ENCODE measurements at places on chromosomes 4 and X.

- no peak for DNase-seq
These were observed 73.7 kb downstream of the ELOVL6 start for GRCh38 chr4:110124711-110125110.

GRCh38 chr4:150581641-150582051 is 305 bp upstream of the MAB21L2 start:
- DNase-seq: peak; percentile 56

DNA sequence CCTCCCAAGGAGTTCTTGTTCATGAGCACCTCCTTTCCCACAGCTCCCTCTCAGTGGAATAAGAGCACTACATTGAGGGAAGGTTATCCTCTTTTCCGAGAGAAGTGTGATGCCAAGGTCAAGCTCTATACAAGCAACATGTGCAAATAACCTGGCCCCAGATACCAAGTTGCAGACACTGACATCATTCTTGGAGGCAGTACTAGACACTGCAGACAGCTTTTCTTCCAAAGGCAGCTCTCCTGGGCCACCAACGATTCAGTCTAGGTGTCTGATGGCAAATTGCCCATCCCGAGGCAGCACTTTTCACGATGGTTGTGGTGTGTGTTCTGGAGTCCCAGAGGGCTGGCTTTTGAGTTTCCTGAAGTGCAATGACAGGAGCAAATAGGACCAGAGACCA is 384.9 kb downstream of the TLL1 start:
- no peak for DNase-seq

- peak; percentile 33 for DNase-seq
These were observed 929 bp downstream of the ZBTB33 start for GRCh38 chrX:120251471-120252011.

DNA sequence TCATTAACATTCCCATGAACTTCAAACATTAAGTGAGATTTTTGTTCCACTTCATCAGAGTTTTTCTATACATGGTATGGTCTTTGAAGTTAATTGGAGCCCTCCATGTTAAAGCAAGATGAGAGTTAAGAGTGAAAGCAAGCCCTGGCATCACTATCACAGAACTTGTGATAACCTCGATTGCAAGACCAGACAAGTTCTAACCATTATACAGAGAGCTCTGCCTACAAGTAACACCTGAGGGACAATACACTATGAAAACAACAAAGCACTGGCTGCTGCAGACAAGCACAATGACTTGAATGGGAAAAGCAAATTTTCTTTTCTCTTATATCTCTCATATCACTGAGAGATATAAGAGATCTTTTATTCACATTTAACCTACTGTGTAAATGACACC is 126.6 kb upstream of the GYPA start:
- DNase-seq: no peak

- peak; percentile 2 for DNase-seq
These were observed 295.3 kb downstream of the GRID2 start for GRCh38 chr4:92599044-92599443.

- DNase-seq: peak; percentile 91
These were observed 160.7 kb upstream of the NPY2R start for GRCh38 chr4:155047755-155048154.

DNA sequence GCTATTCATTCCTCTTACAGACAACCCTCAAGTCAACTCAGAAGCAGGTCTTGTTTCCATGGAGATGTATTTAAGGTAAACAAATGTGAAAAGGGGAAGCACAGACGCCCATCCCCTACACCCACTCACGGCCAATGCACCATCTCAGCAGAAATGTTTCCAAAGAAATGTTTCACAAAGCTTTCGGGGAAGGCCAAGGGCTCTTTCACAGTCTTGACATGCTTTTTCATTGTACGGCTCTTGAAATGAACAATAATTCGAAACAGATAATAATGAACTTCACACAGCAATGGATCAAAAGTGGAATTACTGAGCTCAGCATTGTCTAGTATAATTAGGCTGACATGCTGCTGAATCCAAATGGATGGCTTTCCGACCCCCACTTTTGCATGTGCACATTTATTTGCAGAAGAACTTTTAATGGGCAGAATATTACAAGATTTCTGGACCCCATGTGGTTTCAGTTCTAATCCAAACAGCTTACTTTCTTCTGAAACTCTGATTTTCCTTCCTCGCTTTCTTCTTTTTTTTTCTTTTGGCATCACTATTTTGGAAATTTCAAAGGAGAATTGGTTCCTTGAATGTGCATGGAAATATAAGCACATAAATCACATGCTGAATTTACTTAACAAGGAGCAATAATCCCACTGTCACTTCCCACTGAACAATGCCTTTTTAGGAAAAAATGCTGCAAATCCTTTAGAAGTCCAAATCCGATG is 160.9 kb downstream of the SMIM20 start:
- DNase-seq: no peak

- no peak for DNase-seq
These were observed 160.1 kb upstream of the GYPA start for GRCh38 chr4:144300616-144301015.

DNA sequence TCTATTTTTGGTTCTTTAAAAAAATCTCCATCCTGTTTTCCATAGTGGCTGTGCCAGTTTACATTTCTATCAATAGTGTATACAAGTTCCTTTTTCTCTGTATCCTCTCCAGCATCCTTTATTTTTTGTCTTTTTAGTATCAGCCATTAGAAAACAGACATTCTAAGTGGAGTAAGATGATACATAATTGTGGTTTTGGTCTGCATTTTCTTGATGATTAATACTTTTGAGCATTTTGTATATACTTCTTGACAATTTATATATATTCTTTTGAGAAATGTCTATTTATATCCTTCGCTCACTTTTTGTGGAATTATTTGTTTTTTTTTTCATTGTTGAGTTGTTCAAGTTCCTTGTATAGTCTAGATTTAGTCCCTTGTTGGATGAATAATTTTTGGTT is 382.2 kb upstream of the SPOCK3 start:
- no peak for DNase-seq

- DNase-seq: no peak
These were observed 71.0 kb downstream of the AFF1 start for GRCh38 chr4:87005690-87006425.

DNA sequence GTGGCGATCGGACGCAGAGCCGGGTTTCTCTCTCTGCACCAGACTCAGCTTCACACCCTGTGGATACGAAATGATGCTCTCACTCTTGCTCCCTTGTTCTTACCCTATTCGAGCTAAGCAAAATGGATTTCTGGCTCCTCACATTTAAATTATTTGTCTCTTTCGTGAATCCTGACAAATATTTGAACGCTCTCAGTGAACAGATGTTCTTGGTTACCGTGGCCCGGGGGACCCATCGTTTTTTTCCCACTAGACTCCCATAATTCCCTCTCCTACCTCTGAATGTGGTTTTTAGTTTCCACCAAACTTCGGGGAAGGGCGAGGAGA is 630 bp downstream of the SMARCA5 start:
- no peak for DNase-seq

DNA sequence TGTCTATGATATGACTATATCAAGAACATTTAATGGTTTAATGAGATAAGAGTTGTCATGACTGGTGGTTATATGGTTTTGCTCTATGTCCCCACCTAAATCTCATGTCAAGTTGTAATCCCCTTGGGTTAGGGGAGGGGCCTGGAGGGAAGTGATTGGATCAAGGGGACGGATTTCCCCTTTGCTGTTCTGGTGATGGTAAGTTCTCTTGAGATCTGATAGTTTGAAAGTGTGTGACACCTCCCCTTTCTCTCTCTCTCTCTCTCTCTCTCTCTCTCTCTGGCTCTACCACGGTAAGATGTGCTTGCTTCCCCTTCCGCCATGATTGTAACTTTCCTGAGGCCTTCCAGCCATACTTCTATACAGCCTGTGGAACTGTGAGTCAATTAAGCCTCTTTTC is 803.4 kb downstream of the TRIML1 start:
- no peak for DNase-seq

DNA sequence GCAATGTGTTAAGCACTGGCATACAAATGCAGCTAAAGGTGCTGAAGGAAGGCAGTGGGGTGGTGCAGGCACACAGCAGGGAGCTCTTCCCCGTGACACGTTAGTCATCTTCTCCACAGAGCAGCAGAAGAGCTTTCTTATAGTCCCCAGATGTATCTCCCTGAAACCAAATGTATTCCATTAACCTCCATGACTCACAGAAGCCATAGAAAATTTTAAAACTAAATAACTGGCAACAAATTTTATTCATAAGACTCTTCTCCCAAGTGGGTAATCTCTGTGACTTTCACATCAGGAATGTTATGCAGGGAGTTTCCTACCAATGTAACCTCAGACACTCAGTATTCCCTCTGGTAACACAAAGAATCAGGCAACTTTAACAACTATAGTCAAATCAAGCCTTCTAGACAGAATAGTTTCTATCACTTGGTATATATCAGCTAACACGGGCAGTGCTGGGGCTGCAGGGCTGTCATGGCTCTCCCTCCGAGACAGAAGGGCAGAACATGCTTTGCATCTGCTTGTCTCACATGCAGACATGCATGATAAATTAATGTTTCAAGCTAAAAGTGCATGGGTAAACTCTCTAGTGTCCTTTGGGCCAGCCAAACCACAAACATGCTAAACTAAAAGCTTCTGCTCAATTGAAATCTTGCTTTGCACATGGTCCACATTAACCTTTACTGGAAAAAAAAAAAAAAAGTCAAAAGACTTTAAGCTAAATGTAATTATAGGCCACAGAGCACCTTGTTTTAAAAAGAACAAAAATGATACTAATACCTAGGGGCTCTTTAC is 28.2 kb downstream of the ANXA5 start:
- DNase-seq: peak; percentile 85

GRCh38 chr4:141540643-141541042 is 95.7 kb upstream of the IL15 start:
- peak; percentile 35 for DNase-seq

DNA sequence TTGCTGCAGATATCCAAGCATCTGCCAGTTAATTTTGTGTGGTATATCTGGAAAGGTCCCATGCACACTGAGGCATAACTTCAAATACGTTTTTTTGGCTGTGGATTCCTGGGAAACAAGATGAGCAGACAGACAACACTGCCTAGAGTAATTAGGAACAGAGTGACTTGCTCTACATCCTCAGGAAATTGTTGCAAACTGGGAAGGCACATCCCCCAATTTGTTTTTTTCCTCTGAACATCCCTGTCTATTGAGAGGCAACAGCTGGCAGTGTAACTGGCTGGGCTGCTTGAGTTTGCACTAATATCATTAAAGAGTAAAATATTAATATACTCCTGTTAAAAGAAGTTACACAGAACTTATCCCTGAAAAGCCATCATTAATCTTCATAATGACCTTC is 207.7 kb upstream of the SLIT2 start:
- no peak for DNase-seq

DNA sequence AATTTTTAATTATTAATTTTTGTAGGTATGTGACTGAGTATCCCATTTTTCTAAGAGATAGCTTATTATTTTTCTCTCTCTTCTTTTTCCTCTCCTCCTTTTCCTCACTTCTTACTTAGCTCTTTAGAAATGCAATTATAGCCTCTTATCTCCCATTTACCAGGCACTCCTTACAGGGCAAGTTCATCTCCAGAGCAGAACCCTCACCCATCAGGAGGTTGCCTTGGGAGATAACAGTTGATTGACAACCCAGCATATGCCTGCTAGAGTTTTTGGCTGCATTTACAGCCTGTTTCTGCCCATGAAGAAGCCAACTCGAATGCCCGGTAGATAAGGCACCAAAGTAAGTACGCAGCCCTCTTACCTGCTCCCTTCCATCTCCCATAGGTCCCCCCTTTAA is 572.9 kb upstream of the ZFP42 start:
- DNase-seq: no peak

- no peak for DNase-seq
These were observed 1579.3 kb downstream of the C4orf33 start for GRCh38 chr4:130675266-130675665.
